Activated CD8-positive, alpha-beta T cell treated with anti-CD3 and anti-CD28 coated beads, Interleukin-2, amount 10 ng/mL, durations not matched to agents 7 days and 5 days (primary cell): ENCODE measurements at places on chromosomes 16 and 17. TPM values are rescaled to one million over a fixed set of nuclear protein-coding genes. Genes with fewer than 3 reads are reported as not detected.

- H3K36me3 ChIP-seq = peaks cover 46% of the 10 kb centered on the region
- peaks cover 64% of the 10 kb centered on the region for H3K4me1 ChIP-seq
- no peaks in the 10 kb centered on the region for H3K27me3 ChIP-seq
- peak; percentile 50 for DNase-seq
- H3K27ac ChIP-seq = peak overlapping the region; percentile 99
- H3K4me3 ChIP-seq = peak overlapping the region; percentile 97
These were observed 388 bp downstream of the OXLD1 start for GRCh38 chr17:81666092-81666341.

DNA sequence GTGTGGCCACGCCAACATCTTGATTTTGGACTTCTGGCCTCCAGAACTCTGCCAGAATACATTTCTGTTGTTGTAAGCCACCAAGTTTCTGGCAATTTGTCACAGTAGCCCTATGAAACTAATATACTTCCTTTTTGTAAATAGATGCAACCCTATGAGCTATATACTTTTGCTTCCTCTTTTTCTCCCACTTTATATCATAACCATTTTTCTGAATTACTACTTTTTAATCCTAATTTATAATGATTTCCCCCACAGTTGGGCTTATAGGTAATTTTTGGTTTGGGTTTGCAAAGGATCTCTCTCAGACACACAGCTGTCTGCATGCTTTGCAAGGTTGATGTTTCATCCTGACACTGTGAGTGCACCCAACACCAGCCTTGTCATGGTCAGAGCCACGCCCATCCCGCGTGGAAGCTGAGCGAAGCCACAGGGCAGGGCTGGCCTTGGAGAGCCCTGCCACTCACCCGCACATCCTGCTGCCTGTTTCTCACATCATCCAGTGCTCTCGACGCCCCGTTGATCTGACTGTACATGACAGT is 5.8 kb downstream of the TRIM25 start:
- no peaks in the 10 kb centered on the region for H3K27me3 ChIP-seq
- H3K4me3 ChIP-seq = no peak overlapping the region
- H3K27ac ChIP-seq = peak overlapping the region; percentile 80

GRCh38 chr17:29645515-29646051 is 22.9 kb upstream of the CORO6 start:
- peaks cover 2% of the 10 kb centered on the region for H3K4me1 ChIP-seq
- peaks cover 34% of the 10 kb centered on the region for H3K36me3 ChIP-seq
- H3K4me3 ChIP-seq = no peak overlapping the region
- no peak overlapping the region for H3K27ac ChIP-seq
- no peak for DNase-seq
- H3K27me3 ChIP-seq = no peaks in the 10 kb centered on the region

DNA sequence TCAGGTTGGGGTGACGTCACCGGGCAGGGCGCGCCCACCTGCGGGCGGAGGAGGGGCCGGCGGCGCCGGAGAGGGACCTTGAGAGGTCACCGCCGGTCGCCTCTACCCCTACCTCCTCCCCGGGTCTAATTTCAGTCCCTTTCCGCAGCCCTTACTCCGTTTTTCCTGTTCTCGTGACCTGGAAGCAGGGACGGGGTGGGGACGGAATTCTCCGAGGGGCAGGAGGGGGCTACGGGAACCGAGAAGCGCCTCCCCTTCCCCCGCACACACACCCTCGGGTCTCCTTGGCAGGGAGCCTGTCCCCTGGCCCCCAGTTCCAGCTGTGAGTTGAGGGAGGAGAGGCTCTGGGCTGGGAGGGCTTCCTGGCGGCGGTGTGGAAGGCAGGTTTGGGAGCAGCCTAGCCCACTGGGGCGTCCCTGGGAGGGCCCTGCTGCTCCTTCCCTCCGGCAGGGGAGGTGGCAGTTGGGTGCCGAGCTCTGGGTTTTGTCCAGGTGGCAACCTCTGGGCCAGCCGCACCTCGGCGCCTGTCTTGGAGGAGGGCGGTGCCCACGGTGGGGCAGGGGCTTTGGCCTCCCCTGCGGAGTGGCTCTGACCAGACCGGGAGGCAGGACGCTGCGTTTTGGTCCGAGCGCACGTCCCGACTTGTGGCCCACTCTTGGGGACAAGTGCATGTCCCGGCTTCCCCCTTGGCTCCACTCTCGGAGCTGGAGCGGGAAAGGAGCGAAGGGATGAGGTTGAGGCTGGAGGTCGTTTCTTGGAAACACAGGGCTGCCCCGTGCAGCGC is 773 bp downstream of the SYNGR3 start:
- peaks cover 28% of the 10 kb centered on the region for H3K4me1 ChIP-seq
- H3K36me3 ChIP-seq = peaks cover 16% of the 10 kb centered on the region
- H3K27ac ChIP-seq = peak overlapping the region; percentile 78
- H3K4me3 ChIP-seq = peak overlapping the region; percentile 69
- H3K27me3 ChIP-seq = peaks cover 10% of the 10 kb centered on the region

DNA sequence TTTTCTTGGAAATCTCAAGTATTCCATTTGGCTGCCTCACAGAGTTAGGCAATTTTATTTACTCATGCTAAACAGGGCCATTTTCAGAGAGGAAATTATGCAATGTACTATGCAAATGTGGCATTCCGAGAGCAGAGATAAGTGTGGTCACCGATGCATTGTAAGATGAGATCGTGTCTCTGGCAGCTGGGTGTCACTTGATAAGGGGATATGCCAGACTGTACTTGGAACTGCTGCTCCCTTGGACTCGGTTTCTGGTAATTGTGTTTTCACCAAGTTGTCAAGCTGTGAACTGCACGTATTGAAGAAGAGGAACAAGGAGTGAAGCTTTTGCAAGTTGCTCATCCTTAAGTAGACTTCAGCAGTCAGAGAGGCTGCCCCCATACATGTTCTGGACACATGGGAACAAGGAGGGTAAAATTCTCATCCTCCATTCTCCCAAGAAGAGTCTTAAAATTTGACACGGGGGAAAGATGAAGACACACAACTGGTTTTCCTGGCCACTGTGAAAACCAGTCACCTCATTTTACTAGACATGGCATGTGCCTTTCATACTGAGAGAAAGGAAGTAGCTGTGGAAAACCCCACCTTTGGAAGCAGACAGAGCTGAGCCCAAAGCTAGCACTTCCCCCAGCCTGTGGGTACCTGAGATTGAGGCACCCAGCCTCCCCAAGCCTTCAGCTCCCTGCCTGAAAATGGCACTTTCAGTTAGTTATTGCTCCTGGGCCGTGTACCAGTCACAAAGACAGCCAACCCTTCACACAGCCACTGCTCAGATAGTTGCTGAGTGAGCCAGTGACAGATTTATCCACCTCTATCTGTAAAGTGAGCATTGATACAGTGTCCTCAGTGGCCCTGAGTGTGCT is 150.7 kb downstream of the SOCS1 start:
- DNase-seq = peak; percentile 65
- H3K4me1 ChIP-seq = peaks cover 88% of the 10 kb centered on the region
- H3K4me3 ChIP-seq = peak overlapping the region; percentile 17
- peak overlapping the region; percentile 87 for H3K27ac ChIP-seq
- peaks cover 50% of the 10 kb centered on the region for H3K36me3 ChIP-seq
- no peaks in the 10 kb centered on the region for H3K27me3 ChIP-seq

DNA sequence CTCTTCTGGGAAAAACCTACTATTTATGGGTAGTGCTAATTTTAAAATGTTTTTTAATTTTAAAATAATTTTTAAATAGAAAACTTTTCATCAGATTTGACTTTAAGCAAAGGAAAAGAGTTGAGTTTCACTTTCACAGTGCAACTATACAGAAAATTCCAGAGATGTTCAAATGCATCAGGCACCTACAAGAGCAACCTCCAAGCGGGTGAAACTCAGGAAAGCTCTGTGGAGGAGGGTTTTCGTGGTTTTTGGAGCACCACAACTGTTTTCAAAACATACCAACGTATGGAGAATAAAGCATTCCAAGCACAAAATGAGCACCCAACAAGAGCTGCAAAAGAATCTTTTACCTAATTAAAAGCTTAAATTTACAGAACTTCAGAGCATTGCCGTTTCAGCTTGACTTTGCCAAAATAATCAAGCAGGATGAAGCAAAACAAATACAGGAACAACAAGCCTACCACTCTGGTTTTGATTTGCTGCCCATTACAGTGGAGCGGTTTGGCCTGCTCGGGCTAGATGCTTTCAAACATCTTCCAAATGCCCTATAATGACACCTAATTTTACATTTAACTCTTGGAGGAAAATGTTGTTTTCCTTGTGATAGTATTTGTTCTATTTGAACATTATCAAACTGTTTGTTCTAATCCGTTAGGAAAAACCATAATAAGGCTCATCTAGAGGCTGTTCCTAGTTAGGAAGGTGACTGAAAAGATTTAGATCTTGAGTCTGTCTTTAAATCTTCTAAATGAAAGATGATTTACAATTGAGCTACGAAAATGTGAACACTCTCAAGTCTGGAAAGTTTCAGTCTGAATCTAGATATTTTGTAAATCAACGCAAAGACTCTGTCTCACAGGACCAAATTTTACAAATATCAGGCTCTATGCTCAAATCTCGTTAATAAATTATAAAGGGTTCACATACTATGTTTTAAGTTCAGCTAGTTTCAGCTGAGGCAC is 34.5 kb downstream of the NACA2 start:
- H3K36me3 ChIP-seq = no peaks in the 10 kb centered on the region
- H3K4me1 ChIP-seq = no peaks in the 10 kb centered on the region
- DNase-seq = no peak
- no peak overlapping the region for H3K4me3 ChIP-seq
- H3K27ac ChIP-seq = no peak overlapping the region
- H3K27me3 ChIP-seq = peaks cover 24% of the 10 kb centered on the region

Gene HOXB1
- total RNA-seq = not detected

Gene EXOC7
- 129 TPM for total RNA-seq
